ENCODE measurements at places on chromosomes 3 and 15.

DNA sequence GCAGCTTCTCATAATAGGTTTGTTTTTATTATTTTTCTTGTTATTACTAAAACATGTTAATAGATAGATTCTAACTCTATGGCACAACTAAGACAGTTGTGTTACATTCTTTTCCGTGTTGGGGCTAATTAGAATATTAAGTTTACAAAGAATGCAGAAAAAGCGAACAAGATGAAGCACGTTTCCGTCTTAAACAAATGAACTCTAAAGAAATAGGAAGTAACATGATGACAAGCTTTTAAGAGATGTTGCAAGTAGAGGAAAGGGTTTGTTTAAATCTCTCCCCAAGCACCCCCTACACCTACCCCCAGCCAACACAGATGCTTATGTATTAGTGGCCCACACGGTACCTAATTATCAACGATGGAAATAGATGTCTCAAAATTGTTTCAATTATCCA lies 207.1 kb downstream of the TP63 start:
- DNase-seq = no peak

DNA sequence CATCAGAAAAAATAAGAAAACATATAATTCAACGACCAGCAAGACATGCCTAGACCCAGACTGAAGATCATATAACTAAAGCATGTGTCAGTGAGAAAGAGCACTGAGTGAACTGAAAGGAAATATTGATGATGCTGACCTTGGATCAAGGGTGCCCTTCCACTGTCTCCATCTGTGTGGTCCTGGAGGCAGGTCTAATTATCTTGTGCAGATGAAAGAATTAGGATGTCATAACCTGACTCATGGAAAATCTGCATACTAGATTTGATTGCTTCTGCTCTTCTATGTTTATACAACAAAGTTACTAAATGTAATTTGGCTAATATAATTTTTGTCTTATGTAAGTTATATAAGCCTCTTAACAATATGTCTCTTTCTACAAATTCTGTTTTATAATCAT lies 264.6 kb upstream of the TGFBR2 start:
- no peak for DNase-seq

- no peak for DNase-seq
Observed at GRCh38 chr3:3145831-3146230, 19.1 kb downstream of the TRNT1 start.

GRCh38 chr3:175914785-175915184 lies 1055.7 kb downstream of the NAALADL2 start:
- DNase-seq = no peak

GRCh38 chr3:60149501-60149900 lies 1099.7 kb upstream of the CFAP20DC start:
- no peak for DNase-seq

GRCh38 chr3:94967196-94967595 lies 904.3 kb downstream of the NSUN3 start:
- DNase-seq = no peak

GRCh38 chr3:193673845-193674244 lies 80.8 kb downstream of the OPA1 start:
- no peak for DNase-seq

DNA sequence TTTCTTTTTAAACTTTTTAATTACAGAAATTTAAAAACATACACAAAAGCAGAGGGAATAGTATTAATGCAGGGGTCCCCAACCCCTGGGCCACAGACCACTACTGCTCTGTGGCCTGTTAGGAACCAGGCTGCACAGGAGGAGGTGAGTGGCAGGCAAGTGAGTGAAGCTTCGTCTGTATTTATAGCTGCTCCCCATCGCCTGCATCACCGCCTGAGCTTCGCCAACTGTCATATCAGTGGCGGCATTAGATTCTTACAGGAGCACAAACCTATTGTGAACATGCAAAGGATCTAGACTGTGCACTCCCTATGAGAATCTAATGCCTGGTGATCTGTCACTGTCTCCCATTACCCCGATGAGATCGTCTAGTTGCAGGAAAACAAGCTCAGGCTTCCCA lies 22.4 kb downstream of the CCR9 start:
- no peak for DNase-seq

DNA sequence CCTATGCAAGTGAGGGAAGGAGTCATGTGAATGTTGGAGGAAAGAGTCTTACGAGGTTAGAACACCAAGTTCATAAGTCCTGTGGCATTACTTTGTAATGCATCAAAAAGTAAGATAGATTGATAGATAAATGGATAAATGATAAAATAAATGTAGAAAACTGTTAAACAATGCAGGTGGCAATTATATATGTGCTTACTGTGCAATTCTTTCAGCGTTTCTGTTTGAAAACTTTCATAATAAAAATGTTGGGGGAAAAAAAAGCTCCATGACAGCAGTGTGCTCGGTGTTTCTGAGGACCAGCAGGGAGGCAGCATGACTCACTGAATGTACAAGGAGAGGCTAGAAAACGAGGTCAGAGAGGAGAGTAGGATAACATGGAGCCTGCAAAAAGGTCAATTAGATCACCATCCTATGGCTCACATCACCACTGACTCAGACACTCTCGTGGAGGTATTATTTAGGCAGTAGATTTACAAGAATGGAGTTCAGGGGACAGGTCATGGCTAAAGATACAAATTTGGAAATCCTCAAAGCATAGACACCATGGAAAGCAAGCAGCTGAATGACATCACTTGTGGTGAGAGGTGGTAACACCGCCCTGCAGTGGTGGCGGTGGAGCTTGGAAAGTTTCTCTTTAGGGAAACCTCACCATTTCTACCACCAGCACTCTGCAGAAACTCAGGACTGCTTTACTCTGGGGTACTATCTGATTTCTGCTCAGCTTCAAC lies 219.8 kb downstream of the CTNNB1 start:
- peak; percentile 11 for DNase-seq

GRCh38 chr3:32960404-32961170 lies 9.1 kb downstream of the CCR4 start:
- no peak for DNase-seq

GRCh38 chr15:91067036-91067435 lies 33.0 kb upstream of the SV2B start:
- DNase-seq = no peak

- no peak for DNase-seq
Observed at GRCh38 chr15:54506977-54507524, 528.8 kb downstream of the UNC13C start.

DNA sequence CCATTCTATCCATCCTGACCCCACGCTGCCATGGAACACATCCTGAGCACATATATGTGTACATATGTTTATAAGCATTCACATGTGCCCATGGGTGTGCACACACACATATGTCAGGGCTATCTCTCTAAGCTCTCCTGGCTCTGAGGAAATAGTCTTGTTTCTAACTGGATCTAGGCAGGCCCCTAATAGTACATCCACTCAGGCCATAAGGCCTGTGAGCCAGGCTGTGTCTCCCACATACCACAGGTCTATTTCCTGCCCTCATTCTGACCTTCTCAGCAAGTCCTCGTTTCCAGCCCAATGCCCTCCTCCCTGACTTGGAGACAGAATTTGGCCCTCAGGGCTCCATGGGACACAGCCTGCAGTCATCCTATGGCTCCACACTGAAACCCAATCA lies 284.8 kb upstream of the CTNNB1 start:
- DNase-seq = no peak

- DNase-seq = no peak
Observed at GRCh38 chr3:3783210-3783609, 16.0 kb upstream of the LRRN1 start.

DNA sequence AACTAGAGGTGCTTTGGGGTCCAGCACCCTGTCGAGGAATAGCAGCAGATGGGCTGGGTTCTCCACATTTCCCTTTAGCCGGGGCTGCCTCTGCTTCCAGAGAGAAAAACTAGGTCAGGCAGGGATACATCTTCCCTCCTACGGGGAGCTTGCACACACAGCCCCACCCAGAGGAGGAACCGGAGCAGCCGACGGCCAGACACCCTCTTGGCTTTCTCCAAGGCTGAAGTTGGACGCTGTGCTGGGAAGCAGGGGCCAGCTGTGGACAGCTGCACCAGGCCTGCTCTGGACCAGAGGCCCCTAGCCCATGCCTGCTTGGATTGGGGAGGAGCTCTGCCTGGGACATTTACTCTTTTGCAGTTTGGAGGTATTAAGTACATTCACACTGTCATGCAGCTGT lies 44.7 kb upstream of the NR2C2 start:
- DNase-seq = no peak

- no peak for DNase-seq
Observed at GRCh38 chr3:134892761-134893160, 97.7 kb downstream of the EPHB1 start.

DNA sequence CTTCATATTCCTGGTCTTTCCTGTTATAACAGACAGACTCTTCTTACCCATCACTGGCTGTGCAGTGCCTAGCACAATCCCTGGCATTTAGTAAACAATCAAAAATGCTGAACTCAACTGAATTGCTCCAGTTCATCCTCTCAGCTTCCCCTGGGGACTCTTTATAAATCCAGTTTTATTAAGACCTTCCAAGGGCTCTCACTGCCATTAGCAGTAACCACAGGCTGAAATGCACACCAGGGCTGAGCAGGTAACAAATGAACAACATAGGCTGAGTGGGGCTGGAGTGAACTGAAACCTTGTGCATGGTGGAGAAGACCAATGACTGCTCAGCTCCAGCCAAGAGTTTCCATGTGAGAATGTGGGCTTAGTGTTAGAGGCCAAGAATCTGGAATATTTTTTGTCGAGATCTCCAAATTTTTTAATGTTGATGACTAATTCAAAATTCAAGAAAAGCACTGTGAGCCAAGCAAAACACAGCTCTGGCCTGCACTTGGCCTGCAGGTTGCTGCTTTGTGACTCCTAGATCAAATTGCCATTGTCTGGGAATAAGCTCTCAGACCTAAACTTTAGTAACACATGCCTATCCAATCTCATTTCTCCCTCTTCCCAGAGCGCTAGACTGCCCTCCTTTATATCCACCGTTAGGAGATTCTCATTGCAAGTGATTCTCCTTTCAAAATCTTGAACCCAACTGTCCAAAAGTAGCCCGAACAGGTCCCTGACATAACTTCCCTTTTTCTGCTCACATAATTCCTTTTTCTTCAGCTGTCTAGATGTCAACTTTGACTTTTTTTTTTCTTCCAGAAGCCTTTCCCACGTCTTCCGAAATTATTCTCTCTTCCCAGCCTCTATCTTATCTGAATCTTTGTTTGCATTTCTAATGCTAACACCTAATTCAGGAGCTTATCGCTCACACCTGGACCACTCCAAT lies 7.4 kb downstream of the SQOR start:
- no peak for DNase-seq

DNA sequence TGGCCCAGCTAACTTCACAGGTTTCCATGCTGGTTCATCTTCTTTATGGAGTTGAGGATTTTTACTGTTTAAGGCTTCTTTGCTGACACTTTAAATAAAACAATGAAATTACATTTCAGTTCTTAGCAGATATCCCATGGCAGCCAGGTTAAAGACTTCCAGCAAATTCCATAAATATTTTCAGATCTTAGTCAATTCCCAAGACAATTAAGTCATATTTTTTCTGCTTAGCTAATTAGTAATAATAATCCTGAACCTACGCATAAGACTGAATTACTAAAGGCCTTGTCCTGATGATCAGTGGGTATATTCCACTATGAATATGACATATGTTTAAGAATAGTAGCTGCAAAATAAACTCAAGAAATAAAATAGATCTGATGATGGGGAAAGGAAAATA lies 83.3 kb downstream of the NR2E3 start:
- no peak for DNase-seq

DNA sequence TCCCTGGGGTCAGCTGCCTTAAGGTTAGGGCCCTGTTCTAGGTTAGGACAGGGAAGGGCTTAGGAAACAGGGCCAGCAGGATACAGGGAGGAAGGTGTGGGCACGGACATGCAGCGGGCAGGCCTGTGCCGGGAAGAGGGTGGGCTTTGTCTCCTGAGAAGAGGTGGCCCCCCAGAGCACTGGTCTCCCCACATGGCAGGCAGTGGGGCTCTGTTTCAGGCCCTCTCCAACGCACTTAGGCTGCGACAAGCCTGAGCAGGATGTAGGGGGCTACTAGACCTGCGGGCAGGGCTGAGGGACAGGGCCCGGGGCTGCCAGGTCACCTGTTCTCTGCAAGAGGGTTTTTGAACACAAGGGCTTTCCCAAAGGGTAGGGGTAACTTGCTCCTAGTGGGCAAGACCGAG lies 33.5 kb downstream of the KLF13 start:
- no peak for DNase-seq

DNA sequence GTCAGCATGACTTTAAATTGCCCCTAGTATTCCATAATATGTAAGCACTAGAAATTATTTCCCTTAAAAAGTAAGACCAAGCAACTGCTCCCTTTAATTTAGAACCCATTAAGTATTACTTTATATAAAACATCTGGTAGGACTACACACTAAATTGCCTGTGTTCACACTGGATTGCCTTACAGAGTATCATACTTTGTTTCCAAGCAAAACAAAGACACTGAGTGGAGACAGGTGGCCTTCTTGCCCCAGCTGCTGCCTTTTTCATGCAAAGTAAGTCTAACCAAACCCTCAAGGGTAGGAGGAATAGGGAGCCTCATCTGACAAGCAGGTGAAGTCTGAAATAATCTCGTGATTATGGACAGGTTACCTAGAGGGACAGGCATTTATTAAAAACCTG lies 87.3 kb downstream of the PEX5L start:
- DNase-seq = no peak

DNA sequence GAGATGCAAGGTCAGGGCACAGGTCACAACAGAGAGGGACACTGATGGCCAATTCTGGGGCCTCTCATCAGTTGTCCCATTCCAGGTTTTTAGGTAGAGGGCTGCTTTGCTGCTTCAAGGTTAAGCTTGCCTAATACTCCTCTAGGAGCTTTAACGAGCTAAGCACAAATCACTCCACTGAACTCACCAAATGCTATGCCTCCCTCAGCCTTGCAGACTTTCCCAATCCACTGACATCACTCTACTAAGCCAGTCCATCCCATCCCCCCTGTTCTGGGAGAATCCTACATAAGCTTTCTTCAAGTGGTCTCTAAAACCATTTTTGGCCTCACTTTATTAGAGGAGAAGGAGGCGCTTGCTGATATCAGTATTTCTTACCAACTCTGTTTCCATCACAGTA lies 24.8 kb upstream of the PDCD6IP start:
- DNase-seq = no peak

GRCh38 chr3:33840179-33840578 lies 41.7 kb downstream of the PDCD6IP start:
- no peak for DNase-seq

GRCh38 chr15:70259028-70259424 lies 161.3 kb upstream of the TLE3 start:
- peak; percentile 24 for DNase-seq

DNA sequence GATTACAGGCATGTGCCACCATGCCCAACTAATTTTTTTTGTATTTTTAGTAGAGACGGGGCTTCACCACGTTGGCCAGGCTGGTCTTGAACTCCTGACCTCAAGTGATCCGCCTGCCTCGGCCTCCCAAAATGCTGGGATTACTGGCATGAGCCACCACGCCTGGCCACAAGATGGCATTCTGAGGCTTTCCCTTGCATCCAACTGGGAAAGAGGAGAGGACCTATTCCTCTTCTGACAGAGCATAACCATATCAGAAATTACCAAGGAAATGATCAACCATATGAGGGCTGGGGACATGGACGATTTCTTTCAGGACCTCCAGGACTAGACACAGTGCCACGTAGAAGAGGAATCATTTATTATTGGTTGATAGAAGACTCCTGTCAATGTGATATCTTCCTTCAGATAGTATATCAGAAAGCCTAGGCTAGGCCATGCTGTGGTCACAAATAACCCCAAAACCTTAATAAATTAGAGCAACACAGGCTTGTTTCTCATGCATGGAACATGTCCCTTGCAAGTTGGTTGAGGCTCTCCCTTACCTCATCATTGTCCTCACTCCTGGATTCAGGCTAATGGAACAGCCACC lies 372.3 kb upstream of the IL12A start:
- no peak for DNase-seq

Measured in stimulated activated CD8-positive, alpha-beta memory T cell treated with anti-CD3 and anti-CD28 coated beads, Interleukin-7, amount 100 ng/mL, for 1 hour (primary cell).